ENCODE measurements at places on chromosomes 5 and 9.

DNA sequence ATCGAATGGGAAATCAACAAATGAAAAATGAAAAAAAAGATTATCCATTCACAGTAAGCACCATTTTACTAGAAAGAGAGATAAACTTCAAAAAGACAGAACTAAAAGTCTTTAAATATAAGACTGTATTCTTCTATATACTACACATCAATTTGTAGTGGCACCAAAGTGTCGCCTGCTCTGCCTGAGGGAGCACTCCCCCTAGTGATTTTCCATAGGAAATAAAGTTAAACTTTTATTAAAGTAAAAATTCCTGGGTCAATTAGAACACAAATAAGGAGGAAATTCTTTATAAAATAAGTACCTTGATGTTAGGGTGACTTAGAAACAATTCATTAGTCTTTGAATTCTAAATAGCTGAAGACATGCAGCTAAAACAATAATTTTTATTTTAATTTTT is 9.7 kb downstream of the RAD1 start:
- no peak for DNase-seq

DNA sequence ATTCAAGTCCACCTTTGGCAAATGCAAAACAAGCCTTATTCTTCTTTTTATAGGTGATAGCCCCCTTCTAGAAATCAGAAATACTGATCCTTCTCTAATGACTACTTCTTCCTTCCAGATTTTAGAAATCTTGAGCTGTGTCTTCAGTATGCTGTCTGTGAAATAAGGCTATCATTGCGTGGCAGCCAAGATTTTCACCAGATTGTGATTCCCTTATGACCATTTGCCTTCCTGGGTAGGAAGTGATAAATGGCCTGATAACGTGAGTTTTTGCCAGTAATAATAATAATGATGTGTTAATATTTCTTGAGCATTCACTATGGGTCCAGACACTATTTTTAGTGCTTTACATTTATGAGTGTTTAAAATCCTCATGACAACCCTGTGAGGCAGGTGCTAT is 80.9 kb downstream of the PIP5K1B start:
- no peak for DNase-seq

- DNase-seq, result no peak
Observed at GRCh38 chr5:3336666-3337065, 259.0 kb upstream of the IRX1 start.

GRCh38 chr5:95726811-95727763 is 4.0 kb upstream of the RHOBTB3 start:
- DNase-seq, result no peak

DNA sequence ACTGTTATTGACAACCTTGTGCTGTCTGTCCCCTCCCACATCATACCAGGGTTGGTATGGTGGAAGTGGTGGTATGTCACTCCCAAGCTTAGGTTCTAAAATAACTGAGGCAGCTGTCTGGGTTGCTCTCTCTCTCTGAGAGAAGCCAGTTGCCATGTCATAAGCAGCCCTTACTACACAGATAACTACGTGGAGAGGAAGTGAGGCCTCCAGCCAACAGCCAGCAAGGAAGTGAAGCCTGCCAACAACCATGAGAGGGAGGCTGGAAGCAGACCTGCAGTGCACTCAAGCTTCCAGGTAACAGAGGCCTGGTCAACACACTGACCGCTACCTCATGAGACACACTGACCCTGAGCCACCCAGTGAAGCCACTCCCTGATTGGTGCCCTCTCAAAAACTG is 18.6 kb downstream of the CTNNAL1 start:
- DNase-seq, result no peak

GRCh38 chr5:132079081-132079480 is 5.5 kb downstream of the CSF2 start:
- no peak for DNase-seq

DNA sequence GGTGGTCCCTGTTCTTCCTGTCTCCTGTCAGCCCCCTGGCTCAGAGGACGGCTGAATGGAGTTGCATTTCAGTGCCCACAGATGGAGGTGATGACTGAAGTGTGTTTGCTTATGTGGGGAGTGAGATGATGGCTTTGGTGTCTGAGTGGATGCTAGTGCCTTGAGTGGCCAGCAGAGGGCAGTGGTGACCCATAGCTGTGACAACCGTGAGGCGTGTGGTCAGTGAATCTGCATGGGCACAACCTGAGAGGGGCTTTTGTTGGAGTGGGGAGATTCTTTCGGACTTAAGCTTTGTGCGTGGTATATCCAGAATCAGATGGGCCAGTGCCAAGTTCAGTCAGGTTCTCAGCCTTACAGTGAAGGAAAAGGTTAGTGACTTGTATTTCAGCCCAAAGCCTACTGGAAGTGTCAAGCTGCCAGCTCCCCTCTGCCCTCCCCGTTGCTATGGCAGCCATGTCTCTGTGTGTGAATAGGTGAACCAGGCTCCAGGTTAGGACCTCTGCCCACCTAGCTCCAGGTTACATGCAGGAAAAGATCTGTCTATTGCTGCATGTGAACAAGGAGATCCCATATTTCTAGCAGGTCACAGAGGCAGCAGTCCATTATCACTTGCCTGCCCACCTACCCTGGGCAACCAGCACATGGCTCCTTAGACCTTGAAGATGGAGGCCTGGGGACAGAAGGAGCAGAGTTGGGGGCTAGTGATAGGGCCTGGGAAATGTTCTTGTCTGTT is 14.7 kb upstream of the CXXC5 start:
- DNase-seq, result peak; percentile 49

DNA sequence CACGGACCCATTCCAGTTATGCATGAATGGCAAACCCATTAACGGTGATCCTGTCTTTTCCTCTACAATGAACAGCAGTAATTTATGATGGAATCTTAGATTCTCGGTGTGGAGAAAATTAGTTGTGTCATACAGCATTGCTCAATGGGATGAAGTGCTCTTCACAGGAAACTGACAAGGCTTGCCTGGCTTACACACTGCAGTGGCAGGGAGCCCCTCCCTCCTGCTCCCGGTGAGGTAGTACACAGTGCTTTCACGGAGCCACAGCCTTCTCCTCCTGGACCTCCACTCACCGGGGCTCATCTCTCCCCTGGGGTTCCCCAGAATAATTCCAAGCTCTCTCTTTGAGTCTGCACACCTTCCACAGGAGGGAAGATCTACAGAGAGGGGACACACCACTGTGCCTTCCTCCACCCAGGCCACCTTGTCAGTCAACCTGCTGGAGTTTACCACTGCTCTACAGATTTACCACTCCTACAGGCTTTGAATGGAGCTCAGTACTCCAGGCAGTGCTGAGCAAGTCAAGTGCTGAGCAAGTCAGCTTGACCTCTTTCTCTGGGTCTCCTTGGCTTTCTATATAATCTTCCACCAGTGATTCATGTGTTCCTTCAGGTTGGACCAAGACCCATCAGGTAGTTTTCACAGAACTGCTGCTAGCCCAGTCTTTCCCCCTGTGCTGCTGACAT is 59.1 kb upstream of the TBC1D2 start:
- no peak for DNase-seq

- no peak for DNase-seq
Observed at GRCh38 chr9:128911529-128912035, 9.2 kb upstream of the PHYHD1 start.

DNA sequence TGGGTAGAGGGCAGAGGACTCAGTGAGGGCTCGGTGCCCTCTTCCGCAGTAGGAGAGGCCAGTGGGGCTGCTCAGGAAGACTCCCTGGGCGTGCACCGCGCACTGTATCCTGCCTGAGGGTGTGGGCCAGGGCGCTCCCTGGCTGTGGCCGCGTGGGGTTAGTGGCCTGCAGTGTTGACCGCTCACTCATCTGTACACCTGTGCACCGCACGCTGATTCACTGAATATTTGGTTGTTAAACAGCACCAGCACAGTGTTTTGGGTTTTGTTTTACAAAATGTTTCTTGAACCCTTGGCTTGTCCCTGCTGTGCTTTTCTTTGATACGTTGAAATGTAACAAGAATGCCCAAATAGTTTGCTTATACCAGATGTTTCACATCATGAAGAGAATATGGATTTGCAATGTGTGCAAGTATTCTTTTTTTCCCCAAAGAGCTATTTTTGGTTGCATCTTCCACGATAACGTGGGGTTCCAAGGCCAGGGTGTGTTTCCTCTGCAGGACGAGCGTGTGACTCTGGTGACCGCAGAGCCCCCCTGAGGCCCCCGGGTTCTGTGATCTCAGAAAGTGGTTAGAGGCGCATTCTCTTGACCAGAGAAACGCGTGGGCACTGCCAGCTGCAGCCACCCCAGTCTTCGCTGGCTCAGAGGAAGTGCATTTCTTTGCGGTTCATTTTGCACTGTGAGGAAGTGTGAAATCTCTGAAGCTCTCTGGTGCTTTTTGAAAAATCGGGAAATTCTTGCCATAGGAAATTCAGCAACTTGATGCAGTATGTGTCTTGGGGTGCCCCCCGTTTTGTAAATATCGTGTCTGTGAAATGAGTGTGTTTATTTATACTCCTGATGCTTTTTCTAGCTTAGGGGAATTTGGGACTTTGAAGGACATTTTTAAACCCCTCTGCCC is 46.9 kb downstream of the AHRR start:
- DNase-seq, result no peak

GRCh38 chr9:8268216-8268878 is 468.8 kb upstream of the DMAC1 start:
- DNase-seq, result no peak

- no peak for DNase-seq
Observed at GRCh38 chr9:116767219-116767618, 80.1 kb downstream of the TRIM32 start.

- DNase-seq, result no peak
Observed at GRCh38 chr9:114178756-114179450, 23.6 kb downstream of the COL27A1 start.

GRCh38 chr9:18137815-18138214 is 336.1 kb upstream of the ADAMTSL1 start:
- no peak for DNase-seq

DNA sequence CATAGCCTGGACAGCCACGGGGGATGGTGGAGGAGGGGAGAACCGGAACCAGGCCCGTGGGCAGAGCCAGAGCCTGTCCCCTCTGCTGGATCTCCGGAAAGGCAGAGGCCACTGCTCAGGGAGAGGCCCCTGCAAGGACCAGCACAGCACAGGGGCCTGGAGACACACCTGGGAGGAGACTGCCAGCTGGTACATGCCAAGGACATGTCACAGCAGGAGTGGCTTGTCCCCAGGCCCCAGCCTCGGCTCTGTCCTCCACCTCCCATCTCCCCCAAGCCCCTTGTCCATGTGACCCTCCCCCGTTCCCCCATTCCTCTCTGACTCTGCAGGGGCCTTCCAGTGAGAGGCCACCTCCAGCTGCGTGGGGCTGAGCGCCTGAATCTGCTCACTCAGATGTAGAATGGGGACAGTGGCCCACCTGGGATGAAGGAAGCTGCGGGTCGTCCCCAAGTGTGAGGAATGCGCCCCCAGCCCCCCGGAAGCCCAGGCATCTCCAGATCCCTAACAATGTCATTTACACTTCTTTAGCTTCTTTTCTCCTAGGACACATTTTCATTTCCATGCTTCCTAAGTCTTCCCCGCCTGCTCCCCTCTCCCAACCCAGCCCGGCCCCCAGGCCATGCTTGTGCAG is 349.6 kb upstream of the IRX2 start:
- no peak for DNase-seq

GRCh38 chr5:133391354-133392136 is 220.8 kb downstream of the FSTL4 start:
- no peak for DNase-seq

DNA sequence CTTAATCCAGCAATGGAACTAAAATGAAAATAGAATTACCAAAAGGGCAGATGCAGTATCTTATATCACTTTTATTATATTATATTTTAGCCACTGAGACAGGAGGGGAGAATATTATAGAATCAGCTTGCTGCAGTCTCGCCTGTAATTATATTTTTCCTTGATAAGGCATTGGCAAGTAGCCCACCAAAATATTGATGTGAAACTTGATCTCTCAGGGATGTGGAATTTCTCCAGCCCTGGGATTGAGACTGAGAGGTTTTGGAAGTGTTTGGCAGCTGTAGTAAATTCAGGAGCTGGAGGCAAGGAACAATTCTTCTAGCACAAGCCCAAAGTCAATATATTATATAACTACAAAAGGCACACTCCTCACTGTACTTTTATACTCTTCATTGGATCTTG is 142.1 kb upstream of the ADAMTSL1 start:
- no peak for DNase-seq

GRCh38 chr9:20353524-20353923 is 268.8 kb downstream of the MLLT3 start:
- no peak for DNase-seq

DNA sequence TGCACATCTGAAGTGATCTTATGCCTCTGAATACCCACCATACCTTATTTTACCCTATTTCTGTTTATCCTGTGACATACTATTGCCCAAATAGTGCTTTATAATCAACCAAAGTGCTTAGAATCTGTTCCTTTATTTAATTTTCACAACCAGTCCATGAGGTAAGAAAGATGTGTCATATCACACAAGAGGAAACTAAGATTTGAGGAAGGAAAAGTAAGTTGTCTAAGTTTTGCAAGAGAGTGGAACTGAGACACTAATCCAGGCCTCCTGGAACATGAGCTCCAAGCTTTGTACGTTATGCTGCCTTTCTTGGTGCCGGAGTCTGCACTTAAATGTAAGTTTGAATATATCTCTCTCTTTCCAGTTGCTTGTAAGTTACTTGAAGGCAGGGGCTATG is 17.2 kb downstream of the KDM3B start:
- DNase-seq, result no peak

GRCh38 chr9:111853450-111853827 is 43.2 kb upstream of the UGCG start:
- DNase-seq, result no peak

GRCh38 chr9:132536124-132536523 is 46.3 kb upstream of the BARHL1 start:
- DNase-seq, result no peak

- no peak for DNase-seq
Observed at GRCh38 chr5:45484781-45485180, 211.4 kb downstream of the HCN1 start.

GRCh38 chr9:128494746-128495129 is 9.8 kb upstream of the GLE1 start:
- DNase-seq, result no peak

DNA sequence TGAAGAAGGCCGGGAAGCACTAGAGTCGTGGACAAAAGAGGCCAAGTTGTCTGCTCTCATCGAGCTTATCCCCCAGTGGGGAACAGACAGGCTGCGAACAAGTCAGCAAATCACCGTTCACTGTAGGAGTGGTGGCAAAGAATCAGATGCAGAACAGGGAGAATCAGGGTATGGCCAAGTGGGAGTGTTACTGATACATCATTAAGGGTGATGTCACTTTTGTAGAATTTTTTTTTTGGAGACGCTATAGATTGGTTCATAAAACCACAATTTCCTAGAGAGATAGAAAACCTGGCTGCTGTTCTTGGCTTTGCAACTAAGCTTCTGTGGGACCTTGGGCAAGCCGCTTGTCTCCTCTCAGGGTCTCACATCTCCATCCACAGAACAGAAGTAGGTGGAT is 21.3 kb downstream of the SPRY4 start:
- no peak for DNase-seq

- DNase-seq, result no peak
Observed at GRCh38 chr5:152503206-152503605, 98.1 kb upstream of the NMUR2 start.
